ENCODE measurements at places on chromosomes 13 and 19. TPM values are rescaled to one million over a fixed set of nuclear protein-coding genes. Genes with fewer than 3 reads are reported as not detected.

OSCAR gene
- total RNA-seq: 0.40 TPM

DNA sequence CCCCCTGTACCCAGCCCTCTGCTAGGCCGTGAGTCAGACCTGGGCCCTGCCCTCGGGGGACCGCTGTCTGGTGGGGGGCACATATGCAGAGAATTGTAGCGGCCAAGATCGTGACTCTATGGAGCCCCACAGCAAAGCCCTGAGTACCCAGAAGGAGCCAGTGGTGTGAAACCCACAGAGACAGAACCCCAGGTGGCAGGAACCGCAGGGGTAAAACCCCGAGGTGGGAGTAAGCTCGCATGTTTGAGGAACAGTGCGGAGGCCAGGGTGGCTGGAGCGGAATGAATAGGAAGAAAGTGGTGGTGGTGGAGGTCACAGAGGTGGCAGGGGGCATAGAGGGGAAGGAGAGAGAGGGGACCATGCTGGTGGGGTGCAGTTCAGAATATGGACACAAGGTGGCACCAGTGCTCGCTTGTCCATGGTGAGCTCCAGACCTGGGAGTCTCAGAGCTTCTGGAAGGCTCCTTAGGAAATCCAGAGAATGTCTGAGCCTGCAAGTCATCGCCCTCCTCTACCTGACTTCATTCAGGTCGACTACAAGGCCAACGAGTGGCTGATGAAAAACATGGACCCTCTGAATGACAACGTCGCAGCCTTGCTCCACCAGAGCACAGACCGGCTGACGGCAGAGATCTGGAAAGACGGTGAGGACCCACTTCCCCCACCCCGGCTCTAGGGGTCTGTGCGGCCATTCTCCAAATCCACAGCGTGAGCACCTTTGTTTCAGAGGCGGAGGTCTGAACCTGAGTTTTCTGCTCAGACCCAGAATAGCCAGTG, 48.9 kb downstream of the MYH14 start:
- no peaks in the 10 kb centered on the region for H3K4me1 ChIP-seq
- H3K36me3 ChIP-seq: no peaks in the 10 kb centered on the region
- no peaks in the 10 kb centered on the region for H3K27me3 ChIP-seq
- DNase-seq: peak; percentile 35

IGFL2 gene
- not detected for total RNA-seq

DNA sequence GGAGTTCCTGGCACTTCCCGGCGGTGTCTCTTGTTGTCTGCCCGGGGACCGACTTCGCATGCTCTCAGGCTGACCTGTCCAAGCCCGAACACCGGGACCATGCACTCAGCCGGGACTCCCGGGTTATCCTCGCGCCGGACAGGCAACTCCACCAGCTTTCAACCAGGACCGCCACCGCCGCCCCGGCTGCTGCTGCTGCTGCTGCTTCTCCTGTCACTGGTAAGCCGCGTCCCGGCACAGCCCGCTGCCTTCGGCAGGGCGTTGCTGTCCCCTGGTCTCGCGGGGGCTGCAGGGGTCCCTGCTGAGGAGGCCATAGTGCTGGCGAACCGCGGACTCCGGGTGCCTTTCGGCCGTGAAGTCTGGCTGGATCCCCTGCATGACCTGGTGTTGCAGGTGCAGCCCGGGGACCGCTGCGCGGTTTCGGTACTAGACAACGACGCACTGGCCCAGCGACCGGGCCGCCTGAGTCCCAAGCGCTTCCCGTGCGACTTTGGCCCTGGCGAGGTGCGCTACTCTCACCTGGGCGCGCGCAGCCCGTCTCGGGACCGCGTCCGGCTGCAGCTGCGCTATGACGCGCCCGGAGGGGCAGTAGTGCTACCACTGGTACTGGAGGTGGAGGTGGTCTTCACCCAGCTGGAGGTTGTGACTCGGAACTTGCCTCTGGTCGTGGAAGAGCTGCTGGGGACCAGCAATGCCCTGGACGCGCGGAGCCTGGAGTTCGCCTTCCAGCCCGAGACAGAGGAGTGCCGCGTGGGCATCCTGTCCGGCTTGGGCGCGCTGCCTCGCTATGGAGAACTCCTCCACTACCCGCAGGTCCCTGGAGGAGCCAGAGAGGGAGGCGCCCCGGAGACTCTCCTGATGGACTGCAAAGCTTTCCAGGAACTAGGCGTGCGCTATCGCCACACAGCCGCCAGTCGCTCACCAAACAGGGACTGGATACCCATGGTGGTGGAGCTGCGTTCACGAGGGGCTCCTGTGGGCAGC, 661 bp downstream of the FREM2 start:
- DNase-seq: no peak
- no peaks in the 10 kb centered on the region for H3K36me3 ChIP-seq
- no peak overlapping the region for H3K4me3 ChIP-seq
- no peaks in the 10 kb centered on the region for H3K4me1 ChIP-seq
- H3K27ac ChIP-seq: no peak overlapping the region
